MCF 10A (cell line): ENCODE measurements at places on chromosomes 2 and 18.

DNA sequence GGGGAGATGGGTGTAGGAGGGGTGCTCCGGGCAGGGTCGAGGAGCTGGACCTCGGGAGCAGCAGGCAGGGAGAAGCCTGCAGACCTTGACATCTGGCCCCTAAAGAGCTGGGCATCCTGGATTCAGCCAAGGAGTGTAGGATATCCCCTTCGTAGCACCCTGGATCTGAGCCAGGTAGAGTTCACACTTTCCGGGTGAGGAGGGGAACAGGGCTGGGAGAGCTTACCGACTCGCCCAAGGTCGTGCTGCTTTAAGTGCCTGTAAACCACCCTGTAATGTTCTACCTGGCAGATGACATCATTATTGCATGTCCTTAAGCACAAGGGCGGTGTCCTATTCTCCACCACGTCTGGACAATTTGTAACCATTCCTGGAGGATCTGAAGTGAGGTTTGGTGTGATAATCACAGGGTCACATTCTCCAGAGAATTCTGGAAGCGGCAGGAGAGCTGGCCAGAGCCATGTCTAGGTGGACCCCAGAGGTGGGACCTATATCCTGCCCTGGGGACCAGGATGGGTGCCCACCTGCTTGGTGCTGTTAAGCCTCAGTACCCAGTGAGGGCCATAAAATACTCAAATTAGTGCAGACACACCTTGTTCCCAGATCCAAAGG lies 14.6 kb downstream of the ITM2C start:
- no peak for DNase-seq

DNA sequence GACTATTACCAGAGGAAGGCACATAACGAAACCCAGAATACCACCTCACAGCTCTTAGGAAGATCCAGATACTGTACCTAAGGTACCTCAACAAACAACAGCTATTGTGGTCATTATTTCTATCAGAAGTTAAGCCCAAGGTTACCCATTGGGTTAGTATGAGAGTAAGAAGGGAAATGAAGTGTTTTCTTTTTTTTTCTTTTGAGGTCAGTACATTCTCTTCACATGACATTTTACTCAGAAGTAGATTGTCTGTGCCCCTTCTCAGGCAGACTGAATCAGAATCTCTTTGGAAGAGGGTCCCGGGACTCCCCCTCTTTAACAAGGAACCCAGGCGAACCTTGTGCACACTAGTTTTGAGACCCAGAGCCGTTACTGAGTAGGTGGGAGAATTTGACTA lies 233.7 kb upstream of the CXCR4 start:
- no peak for DNase-seq

GRCh38 chr2:60214626-60214875 lies 338.9 kb downstream of the BCL11A start:
- no peak for DNase-seq

- DNase-seq, result no peak
Observed at GRCh38 chr2:64390586-64390985, 63.4 kb upstream of the LGALSL start.

GRCh38 chr18:35245719-35246317 lies 5.0 kb downstream of the ZNF397 start:
- DNase-seq, result no peak

DNA sequence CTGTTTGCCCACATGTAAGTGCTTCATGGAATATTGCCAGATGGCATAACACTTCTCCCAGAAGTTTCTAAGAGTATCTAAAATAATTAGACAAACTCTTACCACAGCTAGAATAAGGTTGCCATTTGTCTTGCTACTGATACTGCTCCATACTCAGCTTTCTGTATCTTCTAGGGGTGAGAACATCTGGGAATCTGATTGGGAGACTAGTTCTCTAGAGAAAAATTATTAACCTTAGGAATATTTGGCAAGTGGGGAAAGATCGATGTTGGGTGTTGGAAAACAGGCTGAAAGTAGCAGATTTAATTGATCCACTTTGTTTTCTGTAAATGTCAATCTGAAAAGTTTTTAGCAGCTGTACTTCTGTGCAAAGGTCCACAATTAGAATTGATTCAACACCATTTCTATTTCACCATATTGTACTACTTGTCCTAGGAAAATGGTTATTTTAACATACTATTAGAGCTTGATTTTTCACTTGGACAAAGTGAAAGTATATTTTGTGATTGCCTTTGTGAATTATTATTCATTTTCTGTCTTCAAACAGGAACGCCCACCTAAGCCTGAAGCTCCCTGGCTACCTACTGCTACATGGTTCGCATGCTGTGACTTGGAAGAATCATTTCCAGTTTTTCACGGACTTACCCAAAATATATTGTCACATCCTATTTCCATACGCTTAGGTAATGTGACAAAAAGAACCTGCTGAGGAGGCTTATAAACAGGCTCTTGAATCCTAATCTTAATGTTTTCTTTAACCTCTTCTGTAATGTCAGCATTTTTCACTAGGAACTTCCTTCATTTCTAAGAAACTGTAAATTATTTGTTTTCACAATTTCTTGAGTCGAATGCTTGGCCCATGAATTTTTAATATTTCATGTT lies 147.7 kb downstream of the TRABD2A start:
- no peak for DNase-seq

- DNase-seq, result no peak
Observed at GRCh38 chr2:239533569-239534316, 132.9 kb upstream of the HDAC4 start.

DNA sequence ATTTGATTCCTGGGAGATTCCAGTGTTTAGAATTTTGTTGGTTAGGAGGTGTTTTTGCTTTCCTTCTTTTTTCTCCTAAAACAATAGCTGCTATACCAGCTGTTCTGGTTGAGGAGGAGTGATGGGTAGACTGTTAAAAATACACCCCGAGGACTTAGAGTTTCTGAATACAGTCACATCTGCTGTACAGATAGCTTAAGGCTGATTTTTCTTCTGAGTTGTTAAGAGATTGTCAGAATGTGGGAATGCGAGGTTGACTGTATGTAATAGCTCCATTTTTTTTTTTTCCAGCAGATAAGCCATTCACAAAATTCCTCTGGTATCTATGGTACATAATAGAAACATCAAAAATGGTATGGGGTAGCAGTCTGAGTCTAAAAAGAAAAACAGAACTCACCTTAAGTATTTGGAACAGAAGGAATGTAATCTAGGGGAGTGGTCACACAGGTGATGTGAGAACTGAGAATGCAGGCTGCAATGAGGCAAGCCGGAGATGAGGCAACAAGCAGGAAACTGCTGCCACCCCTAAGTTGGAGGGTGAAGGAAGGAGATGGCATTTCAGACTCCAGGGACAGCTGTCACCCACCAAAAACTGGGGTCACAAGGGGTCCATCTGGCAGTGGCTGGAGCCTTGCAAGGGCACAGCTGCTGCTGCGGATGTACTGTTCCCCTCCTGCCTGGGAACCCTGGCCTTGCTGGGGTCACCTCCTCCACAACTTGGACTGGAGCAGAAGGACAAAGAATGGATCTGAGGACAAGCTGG lies 2.4 kb downstream of the DGKD start:
- peak; percentile 22 for DNase-seq

- DNase-seq, result peak; percentile 6
Observed at GRCh38 chr2:227805578-227805977, 8.1 kb upstream of the CCL20 start.

DNA sequence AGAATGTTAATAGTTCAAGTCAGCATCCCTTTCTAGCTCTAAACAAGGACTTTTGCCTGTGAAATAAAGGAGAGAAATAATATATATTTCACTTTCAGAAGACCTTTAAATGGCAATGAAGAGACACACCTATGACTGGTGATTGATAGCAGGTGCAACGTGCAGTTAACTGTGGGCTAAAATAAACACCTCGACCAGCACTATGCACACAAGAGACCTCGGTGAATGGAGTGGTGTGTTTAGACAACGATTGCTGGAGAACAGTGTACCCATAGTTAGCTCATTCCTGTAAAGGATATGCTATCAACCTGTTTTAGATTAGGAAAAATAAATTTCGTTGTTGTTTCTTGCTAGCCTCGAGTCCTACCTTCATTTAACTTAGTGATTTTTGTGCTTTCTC lies 143.4 kb downstream of the NR4A2 start:
- DNase-seq, result no peak

- DNase-seq, result peak; percentile 64
Observed at GRCh38 chr2:197707316-197708213, 2.4 kb downstream of the MARS2 start.

GRCh38 chr2:70508711-70509462 lies 44.7 kb downstream of the TGFA start:
- no peak for DNase-seq

- DNase-seq, result no peak
Observed at GRCh38 chr2:174477759-174478158, 9.1 kb downstream of the GPR155 start.

DNA sequence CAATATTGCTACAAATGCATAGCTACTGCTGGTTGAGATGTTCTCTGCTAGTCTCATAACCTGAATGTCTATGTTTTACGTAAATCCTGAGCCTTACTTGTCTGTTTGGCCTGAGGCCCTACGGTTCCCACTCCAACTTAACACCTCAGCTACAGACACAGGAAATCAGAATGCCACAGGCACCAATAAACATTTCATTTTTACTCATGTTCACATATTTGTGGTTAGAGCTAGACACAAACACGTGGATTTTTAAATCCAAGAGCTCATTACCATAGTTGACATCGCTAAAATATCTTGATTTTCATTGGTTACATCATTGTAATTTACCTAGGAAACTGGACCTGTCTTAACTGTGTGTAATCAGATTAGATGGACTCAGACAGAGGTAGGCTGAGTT lies 263.8 kb upstream of the CDH19 start:
- peak; percentile 44 for DNase-seq

DNA sequence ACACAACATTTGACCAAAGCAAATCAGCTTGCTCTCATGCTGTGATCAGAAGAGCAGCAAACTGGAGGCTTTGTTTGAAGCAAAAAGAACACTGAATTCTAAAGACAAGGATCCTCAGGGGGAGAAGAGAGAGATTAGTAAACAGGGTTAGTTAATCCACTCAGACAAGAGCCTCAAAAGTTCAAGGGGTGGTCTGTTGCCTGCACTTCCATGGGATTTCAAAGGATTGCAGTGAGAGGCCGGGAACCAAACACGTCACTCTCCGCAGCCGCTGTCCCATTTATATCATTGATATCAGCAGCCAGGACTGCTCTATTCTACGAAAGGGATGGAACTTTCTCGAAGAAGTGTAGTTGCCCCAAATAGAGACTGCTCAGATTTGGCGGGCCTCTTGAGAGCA lies 97.8 kb upstream of the SP3 start:
- no peak for DNase-seq

- DNase-seq, result peak; percentile 47
Observed at GRCh38 chr2:63059793-63060471, 9.3 kb downstream of the OTX1 start.

DNA sequence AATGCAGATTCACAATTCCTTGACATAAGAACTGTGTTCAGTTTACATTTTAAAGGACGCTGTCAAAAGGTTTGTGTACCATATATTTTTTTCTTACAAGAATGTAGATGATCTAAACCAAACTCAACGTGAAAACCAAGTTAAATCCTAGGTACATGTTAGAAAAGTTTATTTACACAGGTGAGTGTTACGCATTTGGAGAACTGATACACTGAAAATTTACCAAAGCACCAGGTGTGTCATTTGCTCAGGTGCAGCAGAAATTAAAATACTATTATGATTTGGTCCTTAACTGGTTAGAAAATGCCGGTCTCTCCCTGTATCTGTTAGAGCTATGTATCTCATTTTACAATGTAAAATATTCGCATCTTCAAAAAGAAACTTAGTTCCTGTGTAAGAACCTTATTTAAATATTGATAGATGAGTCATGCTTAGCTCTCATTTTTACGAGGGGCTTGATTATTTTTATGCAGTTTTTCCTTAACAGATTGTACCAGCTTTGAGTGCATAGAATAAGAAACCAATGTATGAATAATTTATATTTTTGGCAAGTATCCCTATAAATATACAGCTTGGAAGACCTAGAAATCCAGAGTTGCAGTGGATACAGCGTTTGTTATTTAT lies 25.1 kb downstream of the MFF start:
- DNase-seq, result no peak

GRCh38 chr18:57737400-57738060 lies 65.6 kb downstream of the ATP8B1 start:
- peak; percentile 96 for DNase-seq
